ENCODE measurements at places on chromosomes 2 and 18.

GRCh38 chr2:127451981-127452380 lies 33.8 kb downstream of the PROC start:
- no peak for DNase-seq

DNA sequence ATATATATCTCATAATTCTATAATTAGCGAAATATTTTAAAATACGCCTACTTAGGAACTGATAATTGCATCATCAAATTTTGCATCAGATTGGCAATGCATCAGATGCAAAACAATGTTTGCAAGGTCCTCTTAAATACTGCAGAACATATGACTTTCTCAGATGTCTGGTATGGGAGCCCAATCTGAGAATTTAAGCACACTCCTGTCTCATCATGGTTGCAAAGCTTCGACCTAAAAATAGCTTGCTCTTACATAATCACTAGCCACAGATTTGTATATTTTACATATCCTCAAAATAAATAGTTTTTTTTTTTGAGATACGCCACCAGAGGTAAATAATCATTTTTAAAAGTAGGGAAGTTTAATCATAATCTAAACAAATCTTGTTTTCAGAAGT lies 123.2 kb downstream of the CABYR start:
- no peak for DNase-seq

DNA sequence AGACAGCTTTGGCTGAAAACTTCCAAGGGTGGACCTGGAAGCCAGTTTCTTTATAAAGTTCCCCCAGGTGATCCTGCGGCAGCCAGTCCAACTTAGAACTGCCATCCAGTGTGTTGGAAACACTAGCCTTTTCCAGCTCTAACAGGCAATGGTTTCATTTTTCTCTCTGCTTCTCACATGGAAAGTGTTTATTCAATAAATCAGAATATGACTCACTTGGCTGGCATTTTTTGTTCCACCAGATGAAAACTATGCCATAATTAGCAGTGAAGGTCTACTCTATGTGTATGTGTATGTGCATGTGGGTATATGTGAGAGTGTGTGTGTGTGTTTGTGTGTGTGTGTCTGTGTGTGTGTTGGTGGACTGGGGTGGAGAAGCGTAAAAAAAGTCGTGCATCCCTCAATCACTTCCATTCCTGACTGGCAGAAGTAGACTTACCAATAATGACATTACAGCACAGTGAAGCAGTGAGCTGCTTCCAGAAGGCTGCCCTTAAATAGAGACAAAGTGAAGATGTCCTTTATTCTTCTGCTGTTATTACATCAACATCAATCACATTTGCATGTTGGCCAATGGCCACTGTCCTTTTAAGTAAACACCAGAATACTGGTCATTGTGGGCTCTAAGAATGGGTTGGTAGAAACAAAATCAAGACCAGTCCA lies 90.9 kb upstream of the SETBP1 start:
- DNase-seq = no peak

- no peak for DNase-seq
Measured at GRCh38 chr2:127429291-127429690, 11.1 kb downstream of the PROC start.

DNA sequence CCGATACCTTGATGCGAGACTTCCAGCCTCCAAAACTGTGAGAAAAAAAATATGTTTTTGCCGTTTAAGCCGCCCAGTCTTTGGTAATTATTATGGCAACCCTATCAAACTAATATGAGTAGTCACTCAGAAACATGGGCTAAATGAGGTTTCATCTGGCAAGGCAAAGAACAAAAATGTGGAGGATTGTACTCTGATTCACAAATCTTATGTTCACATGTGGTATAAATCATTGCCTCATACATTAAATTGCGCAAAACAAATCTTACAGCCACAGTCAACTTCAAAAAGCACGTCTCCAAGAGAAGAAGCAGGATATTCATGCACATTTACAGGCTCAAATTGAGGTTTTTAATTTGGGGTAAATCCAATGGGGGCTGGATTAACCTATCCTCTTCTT lies 1435.4 kb upstream of the LRRTM1 start:
- no peak for DNase-seq
